Stimulated activated CD4-positive, alpha-beta T cell treated with anti-CD3 and anti-CD28 coated beads, Interleukin-12 subunit alpha, Interleukin-12 subunit beta, amount 100 ng/mL, for 4 hours (primary cell): ENCODE measurements at places on chromosomes 4 and X.

- no peak for DNase-seq
Observed at GRCh38 chrX:135528254-135528653, 7.8 kb downstream of the INTS6L start.

GRCh38 chrX:64204701-64205440 lies 637 bp downstream of the AMER1 start:
- peak; percentile 7 for DNase-seq

DNA sequence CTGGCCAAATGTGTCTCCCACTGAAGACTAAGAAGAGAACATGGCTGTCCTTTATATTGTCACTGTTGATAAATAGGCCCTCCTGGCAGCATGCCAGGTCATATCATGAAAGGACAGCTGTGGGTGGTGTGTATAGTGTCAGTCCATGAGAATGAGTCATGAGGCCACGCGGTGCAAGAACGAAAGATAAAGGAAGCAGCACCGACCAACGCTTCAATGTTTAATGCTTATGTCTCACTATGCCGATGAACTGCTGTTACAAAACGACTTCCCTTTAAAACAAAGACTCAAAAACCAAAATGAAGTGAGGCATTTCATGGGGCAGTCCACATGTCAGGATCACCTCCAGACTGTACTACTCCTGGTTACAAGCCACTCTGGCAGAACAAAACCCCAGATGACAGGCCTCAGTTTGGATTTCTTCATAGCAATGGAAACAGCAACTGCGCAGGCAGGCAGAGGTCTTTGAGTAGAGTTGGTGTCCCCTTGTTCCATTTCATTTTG lies 5.2 kb upstream of the TCEANC start:
- peak; percentile 44 for DNase-seq

GRCh38 chr4:185779517-185779916 lies 32.5 kb downstream of the SORBS2 start:
- DNase-seq = no peak

DNA sequence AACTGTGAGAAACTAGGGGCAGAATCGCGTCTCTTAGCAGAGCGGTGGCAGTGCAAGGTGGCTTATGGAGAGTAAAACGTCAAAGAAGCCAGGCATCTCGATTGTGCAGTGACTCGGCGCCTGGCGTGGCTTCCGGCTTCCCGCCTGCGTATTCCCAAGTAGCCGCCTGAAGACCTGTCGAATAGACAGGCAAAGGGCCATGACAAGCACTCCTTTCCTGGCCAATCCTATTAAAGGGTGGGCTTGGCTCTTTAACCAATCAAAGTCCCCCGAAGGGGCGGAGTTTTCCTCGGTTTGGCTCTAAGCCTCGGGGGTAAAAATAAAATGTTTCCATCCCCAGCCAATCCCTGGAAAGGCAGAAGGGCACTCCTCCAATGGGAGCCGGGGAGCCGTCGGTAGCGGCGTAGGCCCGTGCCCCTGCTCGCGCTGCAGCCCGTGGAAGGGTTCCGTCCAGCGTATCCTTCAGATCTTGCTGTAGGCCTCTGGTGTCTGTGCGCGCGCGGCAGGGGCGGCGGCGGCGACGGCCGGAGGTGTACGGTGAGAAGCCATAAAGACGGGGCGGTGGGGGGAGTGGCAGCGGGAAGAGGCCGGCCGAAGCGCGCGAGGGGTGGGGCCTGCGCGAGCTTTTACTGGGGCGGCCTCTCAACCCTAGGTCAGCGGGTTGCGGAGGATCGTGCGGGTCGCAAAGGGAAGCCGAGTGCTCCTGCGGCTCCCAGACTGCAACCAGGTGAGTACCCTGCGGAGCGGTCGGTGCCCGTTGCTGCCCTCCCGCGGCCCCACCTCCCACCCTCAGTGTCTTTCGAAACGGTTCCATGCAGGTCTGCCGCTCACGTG lies at the start of gene KANTR:
Gene KANTR (plus strand): TSS at position 395 of the 834 bp plus-strand sequence. CDS start 30,131 bp downstream, outside the sequence.
- peak; percentile 62 for DNase-seq

GRCh38 chr4:188246488-188246887 lies 107.2 kb downstream of the TRIML1 start:
- no peak for DNase-seq

DNA sequence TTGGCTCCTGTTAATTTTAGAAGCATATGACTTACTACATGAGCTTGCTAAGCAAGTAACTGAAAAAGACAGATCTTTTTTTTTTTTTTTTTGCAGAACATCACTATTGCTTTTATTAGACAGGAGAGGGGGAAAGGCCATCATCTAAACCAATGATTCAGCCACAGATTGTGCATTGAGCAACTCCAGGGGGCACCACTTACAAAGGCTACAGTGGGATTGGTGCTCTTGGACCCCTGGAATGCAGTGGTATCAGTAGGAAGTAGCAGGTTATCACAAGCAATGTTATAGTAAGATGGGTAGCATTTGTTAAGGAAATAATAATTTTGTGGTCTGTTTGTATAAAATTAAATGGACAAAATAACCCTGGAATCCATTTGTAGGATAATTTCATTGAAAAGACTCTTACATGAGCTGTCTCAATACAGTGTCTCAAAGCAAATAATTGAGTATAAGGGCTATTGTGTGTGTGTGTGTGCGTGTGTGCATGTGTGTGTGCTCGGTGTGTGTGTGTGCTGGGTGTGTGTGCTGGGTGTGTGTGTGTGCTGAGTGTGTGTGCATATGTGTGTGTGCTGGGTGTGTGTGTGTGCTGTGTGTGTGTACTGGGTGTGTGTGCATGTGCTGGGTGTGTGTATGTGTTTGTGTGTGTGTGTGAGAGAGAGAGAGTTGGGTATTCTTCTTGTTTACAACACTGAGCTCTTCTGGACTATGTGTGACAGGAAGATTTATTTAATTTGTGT lies 296.3 kb downstream of the PCDH7 start:
- no peak for DNase-seq

- no peak for DNase-seq
Observed at GRCh38 chr4:164251257-164251656, 502.7 kb upstream of the SMIM31 start.

DNA sequence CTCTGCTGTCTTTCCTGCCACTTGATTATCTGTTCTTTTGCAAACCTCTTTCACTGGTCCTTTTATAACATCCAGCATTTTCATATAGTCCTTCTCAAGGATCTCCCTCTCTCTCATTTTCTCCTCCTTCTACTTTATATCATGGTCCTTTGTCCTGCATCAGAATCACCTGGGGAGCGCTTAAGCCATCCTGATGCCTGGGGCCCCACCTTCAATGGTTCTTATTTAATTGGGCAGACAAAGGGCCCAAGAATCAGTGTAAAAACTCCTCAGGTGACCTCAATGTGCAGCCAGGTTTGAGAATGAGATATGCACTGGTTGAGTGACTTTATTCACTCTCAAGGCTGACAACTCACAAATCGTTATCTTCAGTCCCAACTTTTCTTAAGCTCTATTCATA lies 283.9 kb downstream of the UNC5C start:
- no peak for DNase-seq

- DNase-seq = no peak
Observed at GRCh38 chr4:24042094-24042493, 152.2 kb upstream of the PPARGC1A start.

DNA sequence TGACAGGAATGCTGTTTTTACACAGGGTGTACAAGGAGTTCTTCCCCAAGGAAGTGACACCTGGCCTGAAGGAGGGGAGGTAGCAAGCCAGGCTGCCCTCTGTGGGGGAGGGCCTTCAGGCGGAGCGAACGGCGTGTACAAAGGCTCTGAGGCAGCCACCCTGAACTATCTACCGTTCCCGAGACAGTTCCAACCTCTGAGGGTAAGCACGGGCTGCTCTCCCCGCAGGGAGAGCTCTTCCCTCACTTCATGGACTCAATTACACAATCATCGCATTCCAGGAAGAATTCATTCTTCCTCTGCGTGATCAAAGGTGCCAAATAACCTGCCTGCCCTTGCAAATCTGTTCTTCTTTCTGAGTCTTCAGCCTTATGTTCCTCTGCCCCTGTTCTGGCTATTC lies 4.8 kb downstream of the ELK1 start:
- no peak for DNase-seq

DNA sequence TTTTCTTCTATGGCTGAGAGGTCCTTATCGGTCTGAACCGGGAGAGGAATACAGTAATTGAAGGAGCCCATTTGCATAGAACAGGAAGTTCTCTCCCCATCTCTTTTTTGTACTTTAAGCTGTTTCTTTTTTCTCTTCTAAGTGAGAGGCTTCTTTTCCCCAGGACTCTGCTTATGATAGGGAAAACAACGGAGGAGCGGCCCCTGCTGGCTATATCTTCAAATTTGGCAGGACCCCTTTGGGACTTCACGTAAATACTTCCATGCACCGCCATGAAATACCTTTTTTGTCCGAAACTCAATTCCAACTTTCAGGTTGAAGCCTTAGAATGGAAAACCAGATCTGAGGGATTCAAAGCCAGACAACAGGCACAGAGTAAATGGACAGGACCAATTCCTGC lies 1153.0 kb upstream of the INTU start:
- DNase-seq = no peak

DNA sequence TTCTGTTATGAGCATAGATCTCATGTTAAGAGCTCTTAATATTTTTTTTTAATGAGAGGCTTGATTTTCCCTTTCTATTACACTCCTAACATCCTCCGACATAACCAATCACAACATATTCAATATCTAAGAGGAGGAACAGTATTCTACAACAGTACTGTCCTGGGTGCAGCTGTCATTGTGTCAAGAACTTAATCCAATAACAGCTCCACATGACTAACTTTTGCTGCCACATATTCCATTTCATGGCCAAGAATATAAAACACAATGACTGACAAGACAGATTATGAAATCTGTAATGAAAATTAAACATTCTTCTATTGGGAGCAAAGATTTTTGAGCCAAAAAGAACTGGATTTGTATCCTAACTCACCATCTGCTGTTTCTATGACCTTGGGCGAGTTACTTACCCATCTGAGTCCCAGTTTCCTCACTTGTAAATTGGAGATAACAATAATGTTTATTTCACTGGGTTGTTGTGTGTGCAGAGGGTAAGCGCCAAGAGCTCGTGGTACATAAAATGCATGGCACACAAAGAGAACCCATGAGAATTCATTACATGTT lies 405.6 kb downstream of the SPRY1 start:
- no peak for DNase-seq

DNA sequence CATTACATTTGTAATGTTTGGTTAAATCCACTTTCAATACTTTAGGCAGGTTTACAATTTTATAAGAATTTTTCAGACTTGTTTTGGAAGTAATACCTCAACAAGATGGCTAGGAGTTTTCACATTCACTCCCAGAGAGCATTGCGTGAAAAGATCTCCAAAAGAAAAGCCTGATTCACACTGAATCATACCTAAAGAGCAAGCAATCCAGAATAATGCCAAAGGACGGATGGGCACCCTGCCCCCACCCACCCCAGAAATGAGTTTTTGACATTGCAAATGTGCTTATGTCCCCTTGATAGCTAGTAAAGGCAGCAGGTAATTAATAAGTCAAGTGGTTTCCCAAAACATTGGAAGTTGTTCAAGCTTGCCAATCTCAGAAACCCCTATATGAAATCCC lies 557.7 kb upstream of the TENM3 start:
- DNase-seq = no peak

DNA sequence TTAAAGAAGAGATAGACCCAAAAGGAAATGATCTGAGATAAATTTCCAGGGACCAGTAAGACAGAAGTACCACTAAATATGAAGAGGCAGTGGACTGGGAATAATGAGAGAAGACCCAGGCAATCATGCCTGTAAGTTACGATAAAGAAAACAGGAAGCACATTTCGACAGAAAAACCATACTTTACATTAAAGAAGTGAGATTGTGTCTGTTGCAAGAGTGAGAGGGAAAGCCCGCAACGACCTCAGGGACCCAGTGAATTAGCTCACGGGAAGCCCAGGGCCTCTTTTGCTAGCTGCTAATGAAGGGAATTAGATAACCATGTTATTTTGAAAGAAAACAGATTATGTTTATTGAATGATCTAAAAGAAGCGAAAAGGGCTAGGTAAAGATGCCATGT lies 28.9 kb upstream of the ACSL1 start:
- no peak for DNase-seq

DNA sequence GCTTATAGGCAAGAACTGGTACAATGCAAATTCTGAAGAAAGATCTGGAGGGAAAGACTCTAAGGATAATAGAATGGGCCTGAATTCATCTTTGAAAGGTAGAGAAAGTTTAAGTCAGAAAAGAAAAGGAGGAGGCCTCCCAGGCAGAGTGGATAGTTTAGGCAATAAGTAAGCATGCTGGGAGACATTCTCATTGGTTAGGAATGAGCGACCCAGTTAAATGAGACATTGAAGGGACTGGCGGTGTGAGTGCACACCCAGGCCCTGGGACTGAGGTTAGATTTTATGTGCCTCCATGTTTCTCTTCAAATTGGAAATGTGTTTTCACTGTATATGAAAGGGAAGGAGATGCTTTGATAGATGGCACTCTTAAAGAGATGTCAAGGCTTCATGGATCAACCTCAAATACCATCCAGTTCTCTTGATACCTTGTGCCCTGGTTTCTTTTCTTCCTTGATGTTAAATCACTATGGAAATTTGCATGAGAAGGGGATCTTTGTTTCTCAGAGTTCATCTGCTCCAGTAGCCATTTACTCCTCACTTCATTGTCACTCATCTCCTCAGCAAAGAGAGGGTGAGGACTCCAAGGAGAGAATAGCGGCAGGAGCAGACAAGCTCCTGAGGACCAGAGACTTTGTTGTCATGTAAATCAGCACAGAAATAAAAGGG lies 584.2 kb upstream of the INTU start:
- DNase-seq = no peak

DNA sequence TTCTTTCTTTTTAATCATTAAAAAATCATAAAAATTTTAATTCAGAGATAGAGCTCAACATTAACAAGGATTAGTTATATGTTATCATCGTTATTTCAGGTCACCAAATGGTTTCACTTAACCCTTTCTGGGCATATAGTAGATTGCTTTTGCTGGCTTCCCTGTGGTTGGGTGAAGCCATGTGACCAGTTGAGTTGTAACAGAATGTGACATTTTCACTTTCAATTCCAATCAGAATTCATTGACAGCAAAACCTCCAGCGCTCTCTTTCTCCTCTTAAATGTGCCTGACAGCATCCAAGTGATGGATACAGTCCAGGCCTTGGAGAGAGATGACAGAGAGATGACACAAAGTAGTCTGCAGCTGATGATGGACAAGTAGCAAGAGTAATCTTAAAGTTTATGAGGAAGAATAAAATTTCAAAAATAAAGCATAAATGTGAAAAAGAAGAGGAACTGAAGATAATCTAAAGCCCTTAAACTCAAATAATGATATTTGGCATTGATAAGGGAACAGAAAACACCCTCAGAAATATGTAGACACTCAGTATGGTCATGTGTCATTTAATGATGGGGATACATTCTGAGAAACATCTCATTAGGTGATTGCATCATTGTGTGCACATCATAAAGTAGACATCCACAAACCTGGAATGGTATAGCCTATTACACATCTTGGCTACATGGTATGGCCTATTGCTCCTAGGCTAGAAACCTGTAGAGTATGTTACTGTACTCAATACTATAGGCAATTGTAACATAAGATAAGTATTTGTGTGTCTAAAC lies 92.3 kb upstream of the QRFPR start:
- no peak for DNase-seq

- no peak for DNase-seq
Observed at GRCh38 chrX:54029529-54030143, 14.6 kb downstream of the PHF8 start.
